ENCODE measurements at places on chromosomes 4 and X.
A peak's percentile ranks its signal among the peaks of the same experiment; 100 is the strongest.

DNA sequence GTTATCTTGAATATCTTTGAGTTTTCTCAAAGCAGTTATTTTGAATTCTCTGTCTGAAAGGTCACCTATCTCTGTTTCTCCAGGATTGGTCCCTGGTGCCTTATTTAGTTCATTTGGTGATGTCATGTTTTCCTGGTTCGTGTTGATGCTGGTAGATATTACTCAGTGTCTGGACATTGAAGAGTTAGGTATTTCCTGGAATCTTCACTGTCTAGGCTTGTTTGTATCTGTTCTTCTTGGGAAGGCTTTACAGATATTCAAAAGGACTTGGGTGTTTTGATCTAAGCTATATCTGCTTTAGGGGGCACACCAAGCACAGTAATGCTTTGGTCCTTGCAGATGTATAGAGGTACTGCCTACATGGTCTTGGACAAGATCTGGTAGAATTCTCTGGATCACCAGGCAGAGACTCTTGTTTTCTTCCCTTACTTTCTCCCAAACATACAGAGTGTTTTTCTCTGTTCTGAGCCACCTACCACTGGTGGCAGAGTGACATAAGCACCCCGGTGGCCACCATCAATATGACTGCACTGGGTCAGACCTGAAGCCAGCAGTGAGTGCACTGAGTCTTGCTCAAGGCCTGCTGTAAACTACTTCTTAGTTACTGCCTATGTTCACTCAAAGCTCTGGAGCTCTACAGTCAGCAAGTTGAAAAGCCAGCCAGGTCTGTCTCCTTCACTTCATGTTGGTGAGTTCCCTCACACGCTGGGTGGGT, 193.5 kb upstream of the AMOT start:
- peak; percentile 74 for DNase-seq

DNA sequence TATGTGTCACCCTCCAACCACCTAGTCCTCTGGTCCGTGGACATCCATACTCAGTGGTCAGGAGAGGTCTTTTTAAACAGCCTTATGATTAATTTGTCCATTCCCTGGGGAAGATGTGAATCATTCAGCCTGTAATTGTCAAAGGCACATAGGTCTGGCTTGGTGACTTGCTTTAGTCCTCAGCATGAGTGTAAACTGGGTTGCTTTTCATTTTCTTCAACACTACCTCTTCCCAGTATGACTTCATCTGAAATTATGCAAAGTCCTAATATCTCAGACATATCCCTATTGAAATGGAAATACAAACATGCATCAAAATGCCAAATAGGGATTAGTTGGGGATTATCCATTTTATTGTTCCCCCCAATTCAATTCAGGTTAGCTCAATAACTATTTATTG, 208.3 kb upstream of the AMOT start:
- DNase-seq, result peak; percentile 50

GRCh38 chrX:38941675-38942074, 140.4 kb downstream of the MID1IP1 start:
- peak; percentile 32 for DNase-seq

DNA sequence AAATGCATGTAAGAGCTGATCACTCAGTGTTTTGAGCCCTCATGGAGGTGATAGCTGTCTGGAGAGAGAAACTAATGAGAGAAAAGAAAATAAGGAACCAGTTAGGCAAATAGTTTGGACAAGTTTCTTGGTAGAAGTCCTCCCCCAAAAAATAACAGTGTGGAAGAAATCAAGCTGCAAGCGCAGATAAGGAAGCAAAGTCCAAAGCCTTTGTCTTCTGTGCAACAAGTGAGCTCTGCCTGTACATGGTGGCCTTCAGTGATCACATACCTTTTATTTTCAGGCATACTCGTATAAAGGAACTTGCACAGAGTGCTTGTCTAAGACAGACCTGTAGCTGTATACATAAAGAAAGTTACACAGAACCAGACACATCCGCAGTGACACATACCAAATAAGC, 2.5 kb upstream of the UGT2A3 start:
- no peak for DNase-seq

DNA sequence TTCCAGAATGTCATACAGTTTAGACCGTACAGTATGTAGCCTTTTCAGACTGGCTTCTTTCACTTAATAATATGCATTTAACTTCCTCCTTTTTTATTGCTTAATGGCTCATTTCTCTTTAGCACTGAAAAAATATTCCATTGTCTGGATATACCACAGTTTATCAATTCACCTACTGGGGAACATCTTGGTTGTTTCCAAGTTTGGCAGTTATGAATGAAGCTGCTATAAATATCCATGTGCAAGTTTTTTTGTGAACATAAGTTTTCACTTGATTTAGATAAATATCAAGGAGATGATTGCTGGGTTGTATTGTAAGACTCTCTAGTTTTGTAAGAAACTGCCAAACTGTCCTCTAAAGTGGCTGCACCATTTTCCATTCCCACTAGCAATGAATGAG, 375.5 kb downstream of the PCDH18 start:
- no peak for DNase-seq

DNA sequence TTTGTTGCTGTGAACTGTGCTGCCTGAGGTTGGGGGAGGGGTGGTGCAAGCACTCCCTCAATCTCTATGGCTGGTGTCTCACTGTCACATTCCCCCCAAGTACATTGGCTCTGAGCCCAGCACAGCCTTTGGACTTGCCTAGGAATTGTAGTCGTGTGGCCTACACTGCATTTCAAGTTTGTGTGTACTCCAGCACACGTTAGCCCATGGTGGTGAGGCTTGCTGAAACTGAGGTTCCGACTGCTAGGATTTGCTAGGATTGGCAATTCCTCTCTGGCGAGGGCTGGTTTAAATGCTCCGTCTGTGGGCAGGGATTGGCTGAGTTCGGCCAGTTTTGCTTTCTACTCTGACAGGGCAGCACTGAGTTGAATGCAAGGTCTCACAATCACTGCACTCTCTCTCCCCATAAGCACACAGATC, 121.7 kb upstream of the CXXC4 start:
- DNase-seq, result no peak

DNA sequence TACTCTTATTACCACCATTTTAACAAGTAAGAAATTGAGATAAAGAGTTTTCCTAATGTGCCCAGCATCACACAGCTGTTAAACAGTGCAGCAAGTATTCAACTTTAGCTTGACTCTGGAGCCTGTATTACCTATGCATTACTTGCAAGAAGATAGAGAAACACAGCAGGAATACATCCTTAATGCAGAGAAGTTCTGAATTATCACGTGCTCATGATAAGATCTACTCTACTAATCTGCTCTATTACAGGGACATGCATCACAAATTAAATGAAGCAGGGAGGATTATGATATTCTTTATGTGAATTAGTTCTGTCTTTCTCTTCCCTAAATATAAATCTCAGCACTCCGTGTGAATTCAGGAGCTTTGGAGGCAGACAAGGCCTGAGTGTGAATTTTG, 39.0 kb upstream of the PDGFC start:
- no peak for DNase-seq

GRCh38 chr4:47482326-47482725, 2.7 kb upstream of the ATP10D start:
- peak; percentile 85 for DNase-seq

GRCh38 chr4:168765726-168766125, 244.3 kb downstream of the CBR4 start:
- peak; percentile 45 for DNase-seq

DNA sequence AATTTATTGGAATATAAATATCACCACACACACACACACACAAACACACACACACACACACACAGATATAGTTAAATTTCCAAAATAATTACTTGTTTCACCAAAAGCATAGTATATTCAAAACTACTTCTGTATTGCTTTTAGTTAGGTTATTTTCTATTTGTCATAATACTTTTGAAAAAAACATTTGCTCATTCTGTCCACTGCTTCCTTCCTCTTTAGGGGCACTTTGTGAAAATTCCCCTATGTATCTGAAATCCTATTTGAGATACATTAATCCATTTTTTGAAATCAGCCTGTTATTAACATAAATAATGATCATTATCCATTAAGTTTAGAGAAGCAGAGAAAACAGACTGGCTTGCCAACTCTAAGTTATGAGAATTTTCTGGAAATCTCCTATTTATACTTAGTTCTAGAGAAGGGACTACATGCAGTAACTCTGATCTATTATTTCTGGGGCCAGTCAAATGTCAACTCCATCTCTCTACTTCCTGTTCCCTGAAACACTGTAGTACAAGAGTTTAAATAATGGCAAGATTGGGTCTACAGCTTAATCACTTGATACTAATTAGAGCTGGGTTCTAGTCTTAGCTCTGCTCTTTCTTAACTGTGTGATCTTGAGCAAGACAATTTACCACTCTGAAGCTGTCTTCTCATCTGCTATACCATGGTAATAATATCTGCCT, 54.4 kb upstream of the GPR174 start:
- DNase-seq, result no peak

- DNase-seq, result no peak
These were observed 39.1 kb downstream of the VSIG4 start for GRCh38 chrX:66000628-66001272.

GRCh38 chrX:43664708-43665107, 8.6 kb downstream of the MAOA start:
- no peak for DNase-seq

GRCh38 chr4:120130786-120131185, 64.1 kb upstream of the MAD2L1 start:
- no peak for DNase-seq

DNA sequence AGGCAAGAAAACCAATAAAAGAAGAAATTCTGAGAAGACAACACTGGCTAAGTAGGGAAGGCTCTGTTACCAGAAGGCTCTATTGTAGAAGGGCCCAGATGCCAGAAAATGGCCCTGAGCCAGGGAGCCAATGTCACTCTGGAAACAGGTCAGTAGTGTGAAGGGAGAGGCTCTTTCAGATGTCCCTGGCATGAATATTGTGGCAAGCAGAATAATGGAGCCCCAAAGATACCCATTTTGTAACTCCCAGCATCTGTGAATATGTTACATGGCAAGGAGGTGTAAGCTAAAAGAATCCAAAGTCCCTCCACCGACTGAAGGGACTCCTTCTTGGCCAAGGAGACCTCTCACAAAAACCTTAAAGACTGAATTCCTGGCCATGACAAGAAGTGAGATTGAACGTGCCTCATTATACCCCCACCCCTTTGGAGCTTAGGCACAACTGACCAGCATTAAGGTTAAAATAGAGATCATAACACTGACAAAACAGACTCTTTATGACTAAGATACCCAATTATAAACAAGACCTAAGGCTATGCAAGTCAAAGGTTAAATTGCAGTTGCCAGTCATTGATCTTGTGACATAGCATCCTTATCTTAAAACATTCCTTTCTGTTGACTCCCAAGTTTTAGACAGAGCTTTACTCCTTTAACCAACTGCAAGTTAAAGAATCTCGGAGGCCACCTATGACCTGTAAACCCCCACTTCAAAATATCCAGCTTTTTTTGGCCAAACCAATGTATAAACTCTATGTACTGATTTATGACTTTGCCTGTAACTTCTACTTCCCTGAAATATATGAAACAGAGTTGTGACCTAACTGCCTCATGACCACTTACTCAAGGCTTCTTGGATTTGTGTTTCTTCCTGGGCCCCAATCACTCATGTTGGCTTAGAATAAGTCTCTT, 42.2 kb upstream of the SMIM10 start:
- DNase-seq, result peak; percentile 27

DNA sequence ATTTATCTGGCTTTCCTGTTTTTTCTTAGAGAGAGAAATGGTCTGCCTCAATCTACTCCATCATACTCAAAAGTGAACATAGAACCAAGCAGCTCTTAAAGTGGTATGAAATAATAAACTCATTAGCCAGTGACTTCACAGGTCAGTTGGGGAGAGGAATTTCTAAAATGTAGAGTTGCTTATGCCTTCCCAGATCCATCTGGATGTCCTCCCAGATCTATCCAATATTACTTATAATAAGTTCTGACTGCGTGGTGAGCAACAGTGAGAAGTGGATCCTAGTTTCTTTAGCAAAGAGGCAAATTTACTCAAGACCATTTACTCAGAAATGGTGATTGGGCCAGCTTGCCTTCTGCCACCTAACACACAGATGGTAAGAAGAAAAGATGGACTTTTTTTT, 748.0 kb downstream of the PCDH18 start:
- DNase-seq, result no peak

DNA sequence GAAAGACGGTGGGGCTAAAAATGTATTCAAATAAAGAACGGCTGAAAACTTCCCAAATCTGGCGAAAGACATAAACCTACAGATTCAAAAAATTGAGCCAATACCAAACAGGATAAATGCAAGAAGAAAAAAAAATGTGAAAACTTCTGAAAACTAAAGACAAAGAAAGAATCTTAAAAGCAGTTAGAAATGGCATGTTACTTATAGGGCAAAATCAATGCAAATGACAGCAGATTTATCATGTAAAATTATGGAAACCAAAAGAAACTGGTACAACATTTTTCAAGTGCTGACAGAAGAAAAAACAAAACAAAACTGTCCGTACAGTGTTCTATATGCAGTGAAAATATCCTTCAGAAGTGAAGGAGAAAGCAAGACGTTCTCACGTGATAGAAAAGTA, 239.0 kb downstream of the PDGFC start:
- no peak for DNase-seq

DNA sequence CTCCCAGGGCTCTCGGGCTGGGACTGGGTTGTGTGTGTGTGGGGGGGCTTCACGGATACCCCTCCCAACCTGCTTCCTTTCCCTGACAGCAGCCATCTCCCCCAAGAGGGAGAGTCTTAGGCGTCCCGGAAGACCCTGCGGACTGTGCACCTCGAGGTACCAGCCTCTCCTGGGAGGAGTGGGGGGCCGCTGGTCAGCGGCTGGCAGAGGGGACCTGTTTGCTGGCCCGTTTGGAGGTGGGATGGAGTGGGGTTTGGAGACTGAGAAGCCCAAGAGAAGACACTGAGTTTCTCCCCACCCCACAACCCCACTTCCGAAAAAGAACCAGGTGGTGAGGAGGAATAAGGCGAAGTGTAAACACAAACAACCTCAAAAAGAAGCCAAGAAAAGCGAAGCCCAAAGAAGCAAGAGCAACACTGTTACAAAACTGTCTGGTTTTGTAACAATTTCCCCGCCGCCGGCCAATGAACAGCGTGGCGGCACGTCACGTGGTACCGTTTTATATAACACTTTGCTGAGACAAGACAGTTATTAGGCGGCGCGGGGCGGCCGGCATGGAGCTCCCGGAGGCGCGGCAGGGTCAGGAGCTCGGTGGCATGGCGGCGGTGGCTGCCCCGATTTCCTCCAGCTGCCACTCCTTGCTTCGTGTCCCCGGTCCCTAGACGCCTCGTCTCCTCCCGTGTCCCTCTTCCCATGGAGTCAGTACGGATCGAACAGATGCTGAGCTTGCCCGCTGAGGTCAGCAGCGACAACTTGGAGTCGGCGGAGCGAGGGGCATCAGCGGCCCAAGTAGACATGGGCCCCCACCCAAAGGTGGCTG, at the start of gene LONRF3:
Gene LONRF3, plus strand, starts transcription at position 531 of the 820 bp plus-strand sequence. Its CDS starts 163 bp downstream, at position 694.
- DNase-seq, result peak; percentile 40

DNA sequence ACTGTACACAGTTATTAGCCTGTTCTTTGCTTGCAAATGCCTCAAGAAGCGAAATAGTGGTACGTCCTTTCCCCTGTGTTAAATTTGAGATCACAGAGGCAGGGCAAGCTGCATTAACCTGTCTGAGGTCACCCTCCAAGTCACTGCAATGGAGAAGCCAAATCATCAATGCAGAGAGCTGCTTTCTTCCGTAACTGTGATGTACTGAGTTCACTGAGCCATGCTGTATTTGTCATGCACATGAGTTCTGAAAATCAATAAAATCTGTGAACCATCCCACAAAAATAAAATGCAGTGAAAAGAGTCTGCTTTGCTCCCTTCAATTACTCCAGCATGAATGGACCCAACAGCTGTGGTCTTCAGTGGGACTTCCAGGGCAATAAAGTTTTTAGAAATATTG, 393.5 kb downstream of the KCNIP4 start:
- no peak for DNase-seq
